Stimulated activated CD4-positive, alpha-beta T cell treated with anti-CD3 and anti-CD28 coated beads, Interleukin-2, amount 100 ng/mL, for 48 hours (primary cell): ENCODE measurements at places on chromosomes 12 and 14.

- DNase-seq: peak; percentile 15
Measured at GRCh38 chr14:96584199-96584906, 82.2 kb downstream of the PAPOLA start.

DNA sequence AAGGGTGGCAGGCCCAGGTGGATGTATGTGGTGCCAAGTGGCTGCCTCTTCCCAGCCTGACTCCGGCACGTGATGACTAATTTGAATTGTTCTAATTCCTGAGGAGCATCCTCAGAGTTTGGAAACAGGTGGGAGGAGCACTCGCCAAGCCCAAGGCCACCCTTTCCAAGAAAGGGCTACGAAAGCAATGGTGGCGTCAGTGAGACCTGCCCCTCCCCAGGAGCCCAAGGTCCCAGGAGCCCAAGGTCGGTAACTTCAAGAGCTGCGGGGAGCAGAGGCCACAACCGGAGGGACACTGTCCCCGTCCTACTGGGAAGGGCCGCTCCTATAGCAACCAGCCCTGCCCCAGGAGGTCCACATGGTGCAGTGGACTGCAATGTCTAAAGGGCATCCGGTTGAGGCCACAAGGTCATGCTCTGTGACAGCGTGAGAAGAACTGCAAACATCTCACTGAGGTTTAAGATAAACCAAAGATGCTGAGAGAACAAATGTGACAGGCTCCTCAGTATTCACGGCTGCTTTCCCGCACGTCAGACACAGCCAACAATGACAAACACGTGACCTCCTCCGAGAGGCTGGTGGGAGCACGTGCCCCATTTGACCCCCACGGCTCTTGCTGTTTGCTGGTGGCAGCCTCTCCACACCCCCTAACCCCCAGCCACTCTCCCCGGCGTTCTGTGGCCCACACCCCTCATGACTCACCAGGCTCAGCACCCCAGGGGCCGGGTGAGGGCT, 79.6 kb downstream of the ITPK1 start:
- no peak for DNase-seq

DNA sequence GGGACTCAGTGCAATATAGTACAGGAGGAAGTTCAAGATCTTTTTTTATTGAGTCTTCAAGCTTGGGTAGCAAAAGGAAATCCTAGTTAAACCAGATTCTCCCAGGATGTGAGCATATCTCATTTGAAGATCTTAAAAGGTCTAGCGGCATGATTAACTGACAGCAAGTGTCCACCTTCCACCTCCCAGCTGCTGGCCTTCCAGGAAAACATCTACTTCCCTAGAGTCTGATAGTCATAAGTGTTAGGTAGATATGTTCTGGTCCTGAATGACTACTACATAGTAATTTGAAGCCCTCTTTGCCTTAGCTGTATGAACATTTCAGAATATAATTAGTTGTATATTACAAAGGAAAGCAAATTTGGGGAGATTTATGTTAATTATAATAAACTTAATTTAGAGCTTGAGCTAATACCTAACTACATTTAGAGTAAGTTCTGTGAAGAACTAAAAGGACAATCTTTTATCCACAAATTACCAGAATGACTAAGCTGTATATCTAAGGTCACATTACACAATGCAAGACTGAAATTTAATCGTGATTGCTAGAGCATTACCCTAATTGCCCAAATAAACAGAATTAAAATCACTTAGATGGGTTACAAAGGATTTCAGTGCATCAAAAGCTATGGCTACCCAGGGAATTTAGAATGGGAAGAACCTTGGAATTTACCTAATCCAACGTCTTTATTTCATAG, 9.9 kb downstream of the LGR5 start:
- no peak for DNase-seq

- DNase-seq: peak; percentile 70
Measured at GRCh38 chr12:54984658-54985376, at the start of gene TESPA1. TSS of gene TESPA1 (minus strand) at chr12:54984762. CDS start at chr12:54974562, 10,200 bp downstream.

GRCh38 chr14:34700622-34701130, 13.7 kb downstream of the CFL2 start:
- DNase-seq: no peak

- DNase-seq: no peak
Measured at GRCh38 chr12:19894050-19894449, 454.8 kb downstream of the AEBP2 start.

- no peak for DNase-seq
Measured at GRCh38 chr14:90381011-90381786, 15.6 kb upstream of the CALM1 start.

- no peak for DNase-seq
Measured at GRCh38 chr14:22844221-22845102, 8.1 kb downstream of the MMP14 start.
